NCI-H1436 (cell line): ENCODE measurements at places on chromosomes 5 and 9.
A peak's percentile ranks its signal among the peaks of the same experiment; 100 is the strongest.

GRCh38 chr5:164481270-164481669, 975.9 kb downstream of the MAT2B start:
- DNase-seq = no peak

DNA sequence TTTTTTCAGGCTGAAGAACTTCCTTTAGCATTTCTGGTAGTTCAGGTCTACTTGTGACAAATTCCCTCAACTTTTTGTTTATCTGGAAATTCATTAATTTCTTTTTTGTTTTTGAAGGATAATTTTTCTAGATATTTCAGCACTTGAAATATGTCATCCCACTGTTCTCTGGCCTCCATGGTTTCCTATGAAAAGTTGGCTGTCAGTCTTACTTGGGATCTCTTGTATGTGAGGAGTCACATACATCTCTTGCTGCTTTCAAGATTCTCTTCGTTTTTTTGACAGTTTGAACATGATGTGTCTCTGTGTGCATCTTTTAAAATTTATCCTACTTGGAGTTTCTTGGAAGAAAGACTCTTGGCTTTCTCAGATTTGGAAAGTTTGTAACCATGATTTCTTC, 79.5 kb downstream of the RIC1 start:
- no peak for DNase-seq

GRCh38 chr9:125601961-125602360, 105.0 kb downstream of the MAPKAP1 start:
- no peak for DNase-seq

GRCh38 chr9:98894761-98895160, 48.9 kb upstream of the COL15A1 start:
- no peak for DNase-seq

GRCh38 chr5:133993185-133993936, 11.4 kb downstream of the VDAC1 start:
- DNase-seq = no peak

DNA sequence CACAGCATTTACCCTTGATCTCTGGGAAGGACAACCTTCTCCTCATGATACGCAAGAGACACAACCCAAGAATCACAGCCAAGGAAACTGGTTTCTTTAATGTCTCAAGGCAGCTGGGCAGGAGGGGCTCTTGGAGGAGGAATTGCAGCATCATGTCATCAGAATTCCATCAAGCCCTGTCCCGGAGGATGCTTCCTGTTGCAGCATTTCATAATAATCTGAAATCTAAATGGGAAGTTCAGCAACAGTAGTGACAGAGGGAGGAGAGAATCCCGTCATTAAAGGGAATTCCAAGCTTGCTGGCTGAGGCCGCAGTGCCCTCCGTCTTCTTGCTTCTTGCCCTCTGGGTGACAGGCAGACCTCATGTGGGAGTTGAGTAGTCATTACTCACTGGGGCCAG, 192.7 kb downstream of the TENT4A start:
- no peak for DNase-seq

DNA sequence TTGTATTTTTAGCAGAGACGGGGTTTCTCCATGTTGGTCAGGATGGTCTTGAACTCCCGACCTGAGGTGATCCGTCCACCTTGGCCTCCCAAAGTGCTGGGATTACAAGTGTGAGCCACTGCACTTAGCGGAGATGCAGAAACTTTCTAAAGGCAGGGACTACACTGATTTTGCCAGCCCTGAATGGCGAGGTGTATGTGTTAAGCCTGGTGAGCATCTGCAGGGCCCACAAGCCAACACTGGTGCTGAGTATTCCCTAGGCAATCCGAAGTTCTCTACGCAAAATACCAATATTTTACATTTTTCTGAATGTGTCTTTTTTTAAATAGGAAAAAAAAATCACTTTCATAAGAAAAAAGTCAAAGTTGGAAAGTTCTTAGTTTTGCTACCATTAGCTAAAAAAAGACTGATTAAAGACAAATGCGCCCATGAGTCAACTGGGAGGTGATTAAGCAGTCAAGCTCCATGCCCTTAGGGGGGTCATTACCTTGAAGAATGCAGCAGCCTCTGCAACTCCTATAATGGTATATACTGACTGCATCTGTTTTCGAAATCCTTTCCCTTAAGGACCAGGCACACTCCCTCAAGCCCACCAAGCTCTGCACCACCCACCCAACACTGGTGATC, 502.8 kb downstream of the BNC2 start:
- no peak for DNase-seq

DNA sequence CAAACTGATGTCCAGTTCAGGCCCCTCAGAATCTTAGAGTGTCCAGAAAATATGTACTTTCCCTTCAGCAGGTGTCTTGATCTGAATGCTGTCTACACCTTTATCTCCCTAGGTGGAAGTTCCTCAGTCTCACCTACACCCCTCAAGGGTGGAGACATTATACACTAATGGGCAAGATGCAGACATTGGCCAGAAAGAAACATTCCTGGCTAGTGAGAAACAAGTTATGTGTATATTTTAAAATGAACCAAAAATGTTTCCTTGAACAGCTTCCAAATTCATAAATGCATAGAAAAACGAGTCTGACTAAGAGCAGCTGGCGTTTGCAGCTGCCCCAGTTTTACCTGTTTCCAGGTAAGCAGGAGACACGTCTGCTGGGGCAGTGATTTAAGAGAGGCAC, 140.5 kb upstream of the IRX4 start:
- no peak for DNase-seq

DNA sequence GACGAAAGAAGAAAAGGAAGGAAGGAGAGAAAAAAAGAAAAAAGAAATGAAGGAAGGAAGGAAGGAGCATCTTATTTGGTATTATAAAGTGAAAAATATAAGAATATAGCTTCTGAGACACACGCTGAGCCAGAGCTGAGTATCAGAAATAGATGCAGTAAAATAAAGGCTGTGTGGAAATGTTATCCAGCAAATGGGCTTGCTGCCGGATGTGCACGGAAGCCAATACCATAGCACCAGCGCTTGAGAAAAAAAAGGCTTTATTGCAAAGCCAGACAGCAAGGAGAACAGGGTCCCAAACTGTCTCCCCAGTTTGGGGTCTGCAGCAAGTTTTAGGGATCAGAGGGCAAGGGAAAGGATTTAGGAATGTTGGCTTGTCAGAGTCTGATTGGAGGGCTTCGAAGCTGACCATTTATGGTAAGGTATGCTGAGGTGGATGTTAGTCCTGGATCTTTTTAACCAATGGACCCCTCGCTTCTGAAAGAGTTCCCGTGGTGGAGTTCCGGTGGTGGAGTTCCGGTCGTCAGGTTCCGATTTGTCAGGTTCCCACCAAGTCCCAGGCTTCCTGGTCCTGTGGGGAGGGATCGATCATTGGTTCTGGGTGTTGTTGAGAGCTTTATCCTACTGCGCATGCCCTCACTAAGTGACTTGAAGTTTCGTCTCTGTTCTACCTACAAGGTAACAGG, 70.4 kb downstream of the SFXN1 start:
- DNase-seq = no peak

DNA sequence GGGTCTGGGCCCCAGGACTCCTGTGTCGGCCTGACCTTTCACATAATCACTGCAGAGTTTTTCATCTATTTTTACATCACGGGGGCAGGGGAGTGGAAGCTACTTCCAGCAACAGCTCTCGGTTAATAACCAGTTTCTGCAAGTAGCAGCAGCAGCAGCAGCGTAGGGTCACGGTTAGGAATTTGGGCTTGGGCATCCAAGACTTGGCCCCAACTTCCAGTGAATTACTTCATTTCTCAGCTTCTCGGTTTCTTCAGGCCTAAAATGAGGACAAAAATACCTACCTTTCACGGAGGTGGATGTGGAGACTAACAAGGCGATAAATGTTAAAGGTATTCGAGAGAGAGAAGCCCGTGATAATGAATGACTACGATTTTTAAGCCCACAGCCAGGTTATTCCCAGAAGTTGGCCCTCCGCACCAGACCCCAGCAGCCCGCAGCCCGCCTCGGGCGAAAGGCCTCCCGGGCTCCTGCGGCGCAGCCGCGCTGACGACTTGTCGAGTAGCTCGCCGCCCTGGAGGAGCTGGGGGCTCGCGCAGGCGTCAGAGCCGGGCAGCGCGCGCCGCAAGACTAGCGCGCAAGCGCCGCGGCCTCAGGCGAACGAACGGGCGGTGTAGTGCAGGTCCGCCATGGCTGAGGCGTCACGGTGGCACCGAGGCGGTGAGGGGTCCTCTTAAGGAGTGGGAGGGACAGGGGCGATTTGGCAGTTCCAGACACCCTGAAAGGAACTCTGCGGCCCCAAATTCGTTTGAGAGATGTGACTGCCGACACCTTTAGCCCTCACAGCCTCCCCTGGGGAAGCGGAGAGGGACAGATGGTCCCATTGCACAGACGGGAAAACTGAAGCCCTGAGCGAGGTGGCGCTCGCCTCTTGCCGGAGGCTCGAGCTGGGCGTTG, at the start of gene PKD2L2:
PKD2L2 (plus strand) TSS at position 595 of the 897 bp plus-strand sequence; CDS start at position 630, 35 bp downstream.
- no peak for DNase-seq

DNA sequence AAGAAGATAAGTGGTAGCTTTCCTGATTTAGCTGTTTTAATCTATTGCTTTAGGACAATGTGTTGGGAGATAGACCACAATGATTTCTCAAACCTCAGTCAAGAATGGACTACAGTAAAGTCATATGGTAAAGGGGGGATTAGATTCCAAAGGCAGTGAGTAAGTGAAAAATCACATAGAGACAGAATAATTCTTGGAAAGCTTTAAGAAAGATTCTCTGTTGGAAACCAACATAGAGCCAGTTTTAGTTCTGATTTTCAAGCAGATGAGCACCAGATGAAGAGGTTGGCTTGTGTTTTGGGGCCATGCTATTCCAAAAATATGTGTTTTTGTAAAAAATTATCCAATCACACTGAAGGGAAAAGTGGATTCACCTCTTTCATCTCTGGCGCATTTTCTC, 256.8 kb upstream of the RPS23 start:
- DNase-seq = no peak

GRCh38 chr5:40483316-40483715, 196.4 kb upstream of the PTGER4 start:
- DNase-seq = no peak

GRCh38 chr9:107881626-107882300, 392.2 kb upstream of the KLF4 start:
- DNase-seq = no peak

DNA sequence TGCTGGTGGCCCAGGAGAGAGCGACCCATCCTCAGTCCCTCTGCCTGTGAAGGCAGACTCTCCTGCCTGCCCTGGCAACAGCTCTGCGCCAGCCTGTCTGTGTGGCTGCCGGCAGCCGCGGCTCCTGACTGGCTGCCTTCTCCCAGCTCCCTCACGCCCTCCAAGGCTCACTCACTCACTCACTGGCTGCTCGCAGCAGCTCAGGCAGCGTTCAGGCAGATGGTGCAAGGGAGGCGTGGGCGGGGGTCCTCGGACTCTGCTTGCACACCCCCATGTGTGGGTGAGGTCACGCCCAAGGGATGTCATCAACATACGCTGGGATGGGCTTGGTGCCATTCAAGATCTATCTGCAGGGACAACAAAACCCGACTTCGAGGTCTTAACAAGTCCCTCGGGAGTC, 66.7 kb downstream of the DAB2IP start:
- DNase-seq = peak; percentile 64
